ENCODE measurements at places on chromosomes 3 and 15.
A peak's percentile ranks its signal among the peaks of the same experiment; 100 is the strongest.

GRCh38 chr15:82944056-82944455 is 8.5 kb downstream of the HOMER2 start:
- DNase-seq = no peak

DNA sequence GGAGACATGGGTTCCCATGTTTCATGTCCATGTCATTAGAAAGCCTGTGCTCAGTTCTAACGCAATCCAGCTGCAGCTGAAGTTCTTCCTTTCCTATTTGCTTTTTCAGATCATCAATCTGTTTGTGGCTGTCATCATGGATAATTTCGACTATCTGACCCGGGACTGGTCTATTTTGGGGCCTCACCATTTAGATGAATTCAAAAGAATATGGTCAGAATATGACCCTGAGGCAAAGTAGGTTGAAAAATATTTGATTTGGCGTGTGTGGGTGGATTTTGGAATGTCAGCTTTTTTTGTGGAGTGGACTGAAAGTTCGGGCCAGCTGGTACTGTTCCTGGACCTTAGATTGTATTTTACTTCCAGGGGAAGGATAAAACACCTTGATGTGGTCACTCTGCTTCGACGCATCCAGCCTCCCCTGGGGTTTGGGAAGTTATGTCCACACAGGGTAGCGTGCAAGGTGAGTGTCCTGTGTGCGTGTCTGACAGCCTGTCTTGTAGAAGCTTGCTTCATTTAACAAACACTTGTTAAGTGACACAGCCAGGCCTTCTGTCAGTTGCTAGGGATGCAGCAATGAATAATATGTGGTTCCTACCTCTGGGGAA is 69.6 kb downstream of the CHDH start:
- no peak for DNase-seq

- no peak for DNase-seq
Observed at GRCh38 chr3:52149726-52150125, 4.5 kb downstream of the POC1A start.

GRCh38 chr3:108408883-108409799 is 101.3 kb downstream of the MYH15 start:
- DNase-seq = peak; percentile 4

DNA sequence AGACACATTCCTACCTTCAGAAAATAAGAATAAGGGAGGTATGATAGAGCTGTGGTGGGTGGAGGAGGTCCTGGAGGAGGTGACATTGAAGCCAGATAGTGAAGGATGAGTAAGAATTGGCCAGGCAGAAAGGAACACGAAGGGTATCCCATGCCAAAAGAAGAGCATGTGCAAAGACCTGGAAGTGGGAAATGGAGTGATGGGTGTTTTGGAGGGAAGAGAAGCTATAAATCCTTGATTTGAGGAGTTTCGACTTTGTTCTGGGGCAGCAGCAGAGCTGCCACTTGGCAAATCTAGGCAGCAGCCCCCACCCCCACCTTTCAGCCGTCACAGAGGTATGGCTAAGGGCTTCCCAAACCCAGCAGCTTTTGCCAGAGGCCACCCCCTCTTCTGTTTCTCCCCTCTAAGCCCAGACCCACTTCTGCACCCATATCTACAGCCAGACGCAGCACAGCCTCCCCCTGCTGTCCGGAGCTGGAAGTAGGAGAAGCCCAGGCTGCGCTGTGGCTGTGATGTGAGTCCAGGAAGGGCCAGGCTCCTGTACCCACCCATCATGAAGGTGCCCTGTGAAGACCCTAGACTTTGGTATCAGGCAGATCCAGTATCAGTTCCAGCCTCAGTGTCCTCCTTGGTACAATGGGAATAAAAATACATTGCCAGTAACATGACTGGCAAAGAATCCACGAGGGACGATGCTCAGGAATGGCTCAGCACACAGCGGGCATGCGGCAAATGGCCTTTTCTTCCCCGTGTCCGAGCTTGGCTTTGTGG is 188.7 kb upstream of the LINGO1 start:
- DNase-seq = peak; percentile 72

GRCh38 chr15:90264671-90265070 is 801 bp upstream of the NGRN start:
- DNase-seq = peak; percentile 48

DNA sequence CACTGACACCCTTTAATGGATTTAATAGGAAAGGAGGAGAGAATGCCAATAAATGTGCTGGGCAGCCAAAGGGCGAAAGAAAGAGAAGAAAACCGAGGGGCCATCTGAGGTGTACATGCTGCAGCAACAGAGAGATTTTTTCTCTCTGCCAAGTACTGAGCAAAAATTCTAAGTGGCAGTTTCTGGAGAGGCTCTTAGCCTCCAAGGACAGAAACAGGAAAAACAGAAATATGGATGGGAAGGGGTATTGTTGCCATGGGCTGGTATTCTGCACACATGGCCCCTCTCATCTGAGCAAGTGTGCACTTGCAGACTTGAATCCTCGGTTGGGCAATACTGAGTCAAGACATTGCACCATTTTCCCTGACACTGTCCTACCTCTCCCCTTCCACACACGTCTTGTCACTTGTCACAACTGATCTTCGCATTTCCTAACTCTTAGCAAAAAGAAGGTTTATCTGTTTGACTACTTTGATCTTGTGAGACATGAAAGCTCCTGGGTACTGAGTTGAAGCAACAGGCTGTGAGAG is 73.9 kb downstream of the PRICKLE2 start:
- DNase-seq = peak; percentile 50

- DNase-seq = no peak
Observed at GRCh38 chr15:62658498-62658897, 384.0 kb upstream of the TPM1 start.

- DNase-seq = no peak
Observed at GRCh38 chr3:137020315-137020714, 62.5 kb downstream of the IL20RB start.

GRCh38 chr3:23991683-23992628 is 46.9 kb downstream of the NR1D2 start:
- peak; percentile 27 for DNase-seq

- DNase-seq = no peak
Observed at GRCh38 chr15:59299929-59300617, 72.6 kb downstream of the MYO1E start.

DNA sequence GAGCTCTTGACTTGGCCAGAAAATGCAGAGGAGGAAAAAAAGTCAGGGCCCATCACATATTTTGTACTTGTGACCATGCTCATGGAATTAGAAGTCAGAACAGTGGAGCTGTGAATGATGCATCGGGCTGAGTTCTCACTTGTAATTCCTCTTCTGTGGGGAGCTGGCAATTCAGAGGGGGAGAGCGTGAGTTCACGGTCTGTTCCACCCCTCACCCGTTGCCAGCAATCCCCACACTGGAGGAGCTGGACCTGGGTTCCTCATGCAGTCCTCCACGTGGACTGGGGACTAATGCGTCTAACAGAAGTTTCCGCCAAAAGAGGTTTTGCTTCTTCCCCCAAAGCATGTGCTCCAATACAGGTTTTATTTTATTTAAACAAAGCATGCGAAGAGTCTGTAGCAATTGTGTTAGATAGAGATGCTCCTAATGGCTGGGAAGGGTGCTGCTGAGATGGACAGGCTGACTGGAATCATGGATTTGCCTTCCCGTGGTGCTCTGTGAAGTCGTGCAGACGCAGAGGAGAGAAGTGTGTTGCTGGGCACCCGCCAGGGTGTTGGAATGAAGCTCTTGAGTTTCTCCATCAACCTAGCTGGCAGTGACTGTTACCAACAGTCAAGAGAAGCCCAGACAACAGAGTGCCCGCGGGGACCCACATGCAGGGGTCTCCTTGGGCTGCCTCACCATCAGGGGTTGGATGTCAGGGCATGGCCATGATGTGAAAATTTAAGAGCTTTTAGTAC is 77.4 kb upstream of the PCSK6 start:
- DNase-seq = no peak

DNA sequence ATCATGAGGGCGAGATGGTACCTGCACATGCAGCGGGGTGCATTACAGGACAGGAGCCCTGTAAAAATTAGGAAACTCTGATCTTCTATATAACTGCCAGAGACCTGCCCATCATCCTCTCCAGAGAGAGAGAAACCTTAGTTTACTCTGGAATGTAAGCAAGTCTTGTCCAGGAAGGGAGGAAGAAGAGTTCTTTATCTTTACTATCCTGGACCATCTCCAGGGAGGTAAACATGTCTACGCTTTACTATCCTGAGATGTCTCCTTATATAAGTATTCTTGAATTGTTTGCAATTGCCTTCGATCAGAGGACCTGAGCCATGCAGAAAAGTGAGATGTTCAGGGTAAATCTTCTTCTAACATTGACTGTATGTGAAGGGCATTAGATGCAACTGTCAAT is 12.7 kb upstream of the HACD2 start:
- no peak for DNase-seq

- no peak for DNase-seq
Observed at GRCh38 chr3:127390365-127391025, 102.6 kb upstream of the PRR20G start.

DNA sequence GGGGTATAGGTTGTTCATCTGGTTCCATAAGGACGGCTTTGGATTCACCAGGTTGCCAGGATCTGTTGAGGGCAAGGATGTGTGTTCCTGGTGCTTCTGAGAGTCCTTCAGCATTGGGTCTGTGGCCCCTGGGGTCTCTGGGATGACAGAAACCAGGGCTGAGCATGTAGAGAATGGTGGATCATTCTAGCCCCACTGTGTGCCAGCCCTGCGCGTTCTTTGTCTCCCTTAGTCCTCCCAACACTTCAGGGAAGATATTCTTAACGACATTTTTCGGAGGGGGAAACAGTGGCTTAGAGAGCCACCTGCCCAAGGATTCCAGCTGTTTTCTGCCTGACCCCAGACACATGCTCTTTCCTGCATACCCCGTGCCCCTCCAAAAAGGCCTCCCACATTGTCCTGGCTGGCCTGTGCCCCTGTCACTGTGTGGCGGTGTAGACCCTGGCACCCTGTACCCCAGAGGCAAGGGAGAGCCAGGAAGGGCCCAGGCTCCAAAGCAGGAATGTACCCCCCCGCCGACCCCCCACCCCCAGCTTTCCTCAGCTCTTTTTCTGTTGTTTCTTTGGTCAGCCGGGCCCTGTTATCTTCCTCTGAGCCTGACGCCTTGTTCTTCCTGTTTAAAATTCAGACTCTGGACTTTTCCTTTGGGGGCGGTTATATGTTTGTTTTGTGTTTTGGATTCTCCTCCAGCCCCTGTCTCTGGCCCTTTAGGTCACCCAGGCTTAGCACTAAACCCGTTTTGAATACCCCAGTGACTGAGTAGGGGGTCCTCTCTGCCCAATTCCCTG is 57.8 kb upstream of the SMAD6 start:
- no peak for DNase-seq

GRCh38 chr15:92122259-92122658 is 268.8 kb downstream of the SLCO3A1 start:
- DNase-seq = no peak

DNA sequence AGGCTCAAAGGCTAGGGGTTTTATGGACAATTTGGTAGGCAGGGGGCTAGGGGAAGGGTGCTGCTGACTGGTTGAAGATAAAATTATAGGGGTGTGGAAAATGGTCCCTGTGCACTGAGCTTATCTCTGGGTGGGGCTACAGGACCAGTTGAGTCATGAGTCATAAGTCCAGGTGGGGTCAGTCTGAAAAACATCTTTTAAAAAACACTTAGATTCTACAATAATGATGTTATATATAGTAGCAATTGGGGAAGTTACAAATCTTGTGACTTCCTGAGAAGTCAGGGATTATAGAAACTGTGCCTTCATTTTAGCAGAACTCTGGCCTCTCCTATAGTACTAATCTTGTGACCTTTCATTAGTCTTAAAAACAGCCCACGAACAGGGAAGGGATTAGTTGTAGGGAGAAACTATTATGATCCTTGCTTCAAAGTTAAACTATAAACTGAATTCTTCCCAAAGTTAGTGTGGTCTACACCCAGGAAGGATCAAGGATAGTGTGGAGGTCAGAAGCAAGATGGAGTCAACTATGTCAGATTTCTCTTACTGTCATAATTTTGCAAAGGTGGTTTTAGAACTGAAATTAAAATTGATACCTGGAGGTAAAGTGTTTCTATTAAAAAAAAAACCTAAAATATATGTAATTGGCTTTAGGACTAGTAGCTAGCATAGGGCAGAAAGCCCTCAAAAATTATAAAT is 130.1 kb downstream of the P2RY1 start:
- no peak for DNase-seq

- DNase-seq = no peak
Observed at GRCh38 chr3:105170423-105170822, 196.3 kb upstream of the ALCAM start.

DNA sequence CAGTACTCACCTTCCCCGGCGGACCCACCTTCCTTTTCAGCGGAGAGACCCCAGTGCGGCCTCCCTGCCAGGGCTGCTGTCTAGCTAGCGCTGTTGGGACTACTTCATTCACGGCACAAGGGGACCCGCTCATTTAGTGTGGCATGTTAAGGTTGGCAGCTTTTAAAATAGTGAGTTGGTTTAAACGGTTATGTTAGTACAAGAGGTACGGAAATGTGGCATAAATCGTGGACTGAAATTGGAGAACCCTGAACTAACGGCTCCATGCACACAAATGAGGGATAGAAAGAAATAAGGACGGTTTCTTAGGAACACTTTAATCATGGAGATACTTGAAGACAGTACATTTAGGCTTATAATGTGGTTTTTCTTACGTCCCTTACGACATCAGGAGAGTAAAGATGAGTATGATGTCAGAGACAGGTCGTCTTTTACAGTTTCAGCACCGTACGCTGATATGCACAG is 752 bp downstream of the CEP63 start:
- peak; percentile 62 for DNase-seq

GRCh38 chr3:67463656-67464055 is 190.8 kb downstream of the SUCLG2 start:
- no peak for DNase-seq

- DNase-seq = no peak
Observed at GRCh38 chr3:108940568-108941263, 13.0 kb downstream of the GUCA1C start.

DNA sequence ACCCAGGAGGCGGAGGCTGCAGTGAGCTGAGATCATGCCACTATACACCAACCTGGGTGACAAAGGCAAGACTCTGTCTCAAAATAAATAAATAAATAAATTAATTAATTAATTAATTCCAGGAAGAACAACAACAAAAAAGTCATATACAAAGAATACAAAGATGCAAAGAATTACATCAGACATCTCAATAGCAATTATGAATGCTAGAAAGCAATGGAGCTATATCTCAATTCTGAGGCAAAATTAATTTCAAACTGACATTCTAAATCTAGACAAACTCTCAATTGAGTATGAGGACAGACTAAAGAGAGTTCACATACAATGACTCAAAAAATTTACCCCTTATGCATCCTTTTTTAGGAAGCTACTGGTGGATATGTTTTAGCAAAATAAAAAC is 69.6 kb upstream of the CTNNB1 start:
- DNase-seq = peak; percentile 1

DNA sequence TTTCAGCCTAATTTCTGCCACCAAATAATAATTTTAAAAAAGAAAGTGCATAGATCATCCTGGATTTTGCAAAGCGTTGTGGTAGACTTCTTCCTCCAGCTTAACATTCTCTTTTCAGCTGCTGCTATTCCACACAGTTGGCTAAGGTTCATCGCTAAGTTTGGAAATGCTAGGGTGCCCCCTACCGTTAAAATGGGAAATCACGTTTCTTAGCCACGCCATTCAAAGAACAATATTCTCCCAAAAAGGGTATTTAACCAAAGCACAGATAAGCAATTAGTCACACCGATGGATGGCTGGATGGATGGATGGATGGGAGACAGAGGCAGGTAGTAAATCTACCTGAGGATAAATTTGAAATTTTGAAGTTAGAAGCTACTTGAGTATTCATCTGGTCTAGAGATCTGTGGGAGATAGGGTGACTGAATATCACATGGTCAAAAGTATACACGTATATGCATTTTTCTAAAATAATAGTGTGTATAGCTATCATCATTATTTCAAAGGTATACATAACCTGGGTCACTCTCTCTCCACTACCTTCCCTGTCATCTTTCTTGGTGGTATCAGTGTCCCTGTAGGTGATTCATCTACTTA is 67.2 kb downstream of the EFHB start:
- DNase-seq = peak; percentile 48

- DNase-seq = no peak
Observed at GRCh38 chr3:125025642-125026041, 30.2 kb downstream of the HEG1 start.

Data from DMS53 (cell line).